Heart right ventricle (tissue), 16 donors: ENCODE measurements at places on chromosomes 3 and 15. TPM values are rescaled to one million over a fixed set of nuclear protein-coding genes. Genes with fewer than 3 reads are reported as not detected.

GRCh38 chr3:193655831-193656433 is 62.9 kb downstream of the OPA1 start:
- no peak overlapping the region for H3K4me3 ChIP-seq
- H3K27me3 ChIP-seq = no peaks in the 10 kb centered on the region
- DNase-seq = no peak
- peaks cover 88% of the 10 kb centered on the region for H3K36me3 ChIP-seq

GRCh38 chr15:30824518-30825195 is 79.1 kb upstream of the FAN1 start:
- H3K27me3 ChIP-seq = no peaks in the 10 kb centered on the region
- no peaks in the 10 kb centered on the region for H3K4me1 ChIP-seq
- H3K4me3 ChIP-seq = no peak overlapping the region

DNA sequence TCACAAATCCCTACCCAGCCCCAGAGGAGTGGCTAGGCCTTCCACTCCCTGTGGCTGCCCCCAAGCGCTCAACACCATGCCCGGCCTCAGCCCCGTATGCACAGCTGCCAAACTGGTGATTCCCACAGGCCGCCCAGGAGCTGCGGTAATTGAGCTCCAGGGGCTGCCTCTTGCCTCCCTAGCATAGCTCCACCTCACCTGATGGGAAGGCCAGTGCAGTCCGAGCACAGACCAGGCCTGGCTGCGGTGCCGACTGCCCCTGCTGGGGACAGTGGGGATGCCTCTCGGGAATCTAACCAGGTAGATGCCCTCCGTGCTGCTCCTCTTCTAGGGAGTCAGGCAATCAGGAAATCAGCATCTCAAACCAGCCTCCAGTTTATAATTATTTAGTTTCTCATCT is 25.9 kb downstream of the SCN5A start:
- no peak for DNase-seq
- peaks cover 31% of the 10 kb centered on the region for H3K36me3 ChIP-seq
- H3K4me3 ChIP-seq = no peak overlapping the region
- no peak overlapping the region for H3K27ac ChIP-seq

DNA sequence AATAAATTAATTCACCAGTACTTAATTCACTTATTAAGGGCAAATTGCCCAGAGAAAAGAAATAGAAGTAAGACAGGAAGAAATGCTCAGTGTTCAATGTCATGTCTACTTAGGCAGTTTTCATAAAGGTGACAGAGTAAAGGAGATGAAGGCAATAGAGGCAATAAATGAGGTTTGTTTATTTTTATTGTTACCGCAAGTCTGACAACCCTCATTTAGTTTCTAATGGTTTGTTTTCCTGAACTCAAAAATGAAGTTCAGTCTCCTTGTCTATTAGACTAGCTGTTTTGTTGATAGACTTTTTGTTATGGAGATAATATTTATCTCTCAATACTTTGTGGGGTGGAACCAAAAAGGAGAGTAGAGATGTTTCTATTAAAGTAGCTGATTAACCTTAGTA is 258.3 kb downstream of the C3orf38 start:
- H3K4me1 ChIP-seq = no peaks in the 10 kb centered on the region
- H3K36me3 ChIP-seq = no peaks in the 10 kb centered on the region
- H3K27ac ChIP-seq = no peak overlapping the region
- no peak for DNase-seq
- H3K4me3 ChIP-seq = no peak overlapping the region

PRTG gene
- 0.29 TPM for polyA plus RNA-seq

GRCh38 chr3:140832883-140833282 is 108.8 kb upstream of the SLC25A36 start:
- no peaks in the 10 kb centered on the region for H3K36me3 ChIP-seq
- no peak overlapping the region for H3K27ac ChIP-seq

- H3K4me3 ChIP-seq = no peak overlapping the region
- no peak for DNase-seq
- H3K27ac ChIP-seq = no peak overlapping the region
- H3K4me1 ChIP-seq = no peaks in the 10 kb centered on the region
- H3K27me3 ChIP-seq = no peaks in the 10 kb centered on the region
- H3K36me3 ChIP-seq = no peaks in the 10 kb centered on the region
Measured at GRCh38 chr15:88077296-88078020, 179.1 kb downstream of the NTRK3 start.

DNA sequence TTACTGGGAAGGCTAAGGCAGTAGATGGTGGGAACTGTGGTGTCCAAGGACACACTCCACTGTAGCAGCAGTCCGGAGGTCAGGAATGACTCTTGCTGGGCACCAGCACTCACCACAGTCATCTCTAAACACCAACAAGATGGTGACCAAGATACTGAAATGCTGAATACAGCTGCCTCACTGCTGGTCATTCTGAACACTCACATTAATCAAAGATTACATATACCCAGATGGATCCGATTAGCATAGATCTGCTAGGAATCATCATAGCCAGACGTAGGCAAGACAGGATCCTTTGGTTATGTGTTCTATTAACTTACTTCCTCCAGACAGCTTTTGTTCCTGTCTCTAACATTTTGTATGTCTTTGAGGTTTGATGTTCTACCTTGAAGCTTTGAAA is 134.9 kb upstream of the BFSP2 start:
- no peak overlapping the region for H3K27ac ChIP-seq
- H3K36me3 ChIP-seq = no peaks in the 10 kb centered on the region
- H3K4me3 ChIP-seq = no peak overlapping the region

C15orf62 gene
- 0.15 TPM for polyA plus RNA-seq

DCLK3 gene
- polyA plus RNA-seq = 0.23 TPM

DNA sequence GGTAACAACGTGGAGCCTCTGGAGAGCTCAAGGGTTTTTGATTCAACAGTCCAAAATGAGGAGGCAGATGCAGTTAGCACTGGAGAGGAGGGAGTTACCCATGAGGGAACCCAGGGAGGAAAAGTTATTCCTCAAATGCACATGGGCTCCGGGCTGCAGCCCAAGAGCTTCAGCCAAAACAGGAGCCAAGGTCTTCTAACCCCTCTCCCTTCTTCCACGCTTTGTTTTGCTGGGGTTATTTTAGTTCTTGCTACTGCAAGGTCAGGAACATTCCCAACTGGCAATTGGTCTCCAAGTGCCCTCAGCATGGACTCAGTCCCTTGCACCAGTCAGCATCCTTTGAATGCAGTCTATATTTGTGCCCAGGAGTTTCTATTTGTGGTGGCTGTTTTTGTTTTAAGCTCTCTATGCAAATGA is 90.0 kb downstream of the TGFBR2 start:
- H3K4me1 ChIP-seq = peaks cover 21% of the 10 kb centered on the region
- peak; percentile 29 for DNase-seq
- H3K27ac ChIP-seq = peak overlapping the region; percentile 61
- H3K36me3 ChIP-seq = peaks cover 98% of the 10 kb centered on the region
- no peaks in the 10 kb centered on the region for H3K27me3 ChIP-seq
- no peak overlapping the region for H3K4me3 ChIP-seq

GRCh38 chr3:190533511-190534281 is 19.8 kb downstream of the IL1RAP start:
- H3K27ac ChIP-seq = peak overlapping the region; percentile 4
- DNase-seq = peak; percentile 49
- H3K36me3 ChIP-seq = no peaks in the 10 kb centered on the region
- no peak overlapping the region for H3K4me3 ChIP-seq

DNA sequence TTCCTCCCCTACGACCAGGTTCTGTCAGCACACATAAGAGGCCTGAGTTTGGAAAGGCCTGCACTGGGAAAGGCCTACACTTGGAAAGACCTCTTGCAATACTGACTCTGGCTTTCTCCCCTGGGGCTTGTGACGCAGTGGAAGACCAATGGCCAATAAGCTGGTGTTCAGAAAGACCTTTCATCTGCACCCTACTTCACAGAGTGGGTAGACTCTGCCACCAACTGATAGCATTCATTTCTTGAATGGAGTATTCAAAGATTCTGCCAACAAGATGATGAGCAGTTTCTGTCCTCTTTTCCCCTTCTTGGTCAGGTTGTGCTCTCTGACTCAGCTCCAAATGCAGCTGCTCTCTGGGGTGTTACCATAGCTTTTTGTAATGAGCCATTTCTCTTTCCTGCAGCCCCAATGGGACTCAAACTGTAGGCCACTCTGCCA is 48.8 kb downstream of the TIPARP start:
- H3K27ac ChIP-seq = no peak overlapping the region
- H3K4me3 ChIP-seq = no peak overlapping the region
- H3K4me1 ChIP-seq = peaks cover 10% of the 10 kb centered on the region

TICRR gene
- polyA plus RNA-seq = 0.01 TPM

DNA sequence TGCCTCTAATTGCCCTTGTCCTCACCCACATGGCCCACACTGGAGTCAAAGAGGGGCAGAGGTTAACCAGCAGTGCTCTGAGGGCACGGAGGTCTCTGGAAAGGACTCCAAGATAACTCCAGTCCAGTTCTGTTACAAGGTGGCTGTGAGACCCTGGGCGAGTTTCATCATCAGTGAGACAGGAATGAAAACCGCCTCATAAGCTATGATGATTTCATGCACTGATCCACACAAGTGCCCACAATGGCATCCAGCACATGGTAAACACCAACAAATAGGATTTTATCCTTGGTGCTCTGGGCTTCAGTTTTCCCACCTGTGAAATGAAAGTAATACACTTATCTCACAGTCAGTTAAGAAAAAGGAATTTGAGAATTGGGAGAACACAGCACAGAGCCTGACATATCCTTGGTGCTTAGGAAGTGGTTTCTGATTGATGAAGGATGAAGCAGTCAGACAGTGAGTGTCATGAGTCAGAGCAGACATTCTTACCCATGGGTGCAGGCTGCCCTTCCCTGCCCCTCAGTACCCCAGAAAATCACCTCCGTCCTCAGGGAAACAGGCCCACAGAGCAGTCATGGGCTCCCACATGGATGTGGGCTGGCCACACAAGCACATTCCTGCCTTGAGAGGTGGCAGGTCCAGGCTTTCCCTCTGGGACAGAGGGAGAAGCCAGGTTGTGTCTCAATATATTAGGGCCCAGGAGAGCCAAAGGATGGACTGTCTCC is 48.4 kb downstream of the DAPK2 start:
- no peaks in the 10 kb centered on the region for H3K36me3 ChIP-seq
- no peak overlapping the region for H3K4me3 ChIP-seq
- peaks cover 30% of the 10 kb centered on the region for H3K4me1 ChIP-seq
- H3K27ac ChIP-seq = peak overlapping the region; percentile 69
- no peak for DNase-seq
- H3K27me3 ChIP-seq = no peaks in the 10 kb centered on the region

PPM1M gene
- polyA plus RNA-seq = 11.1 TPM
